ENCODE measurements at places on chromosomes 5 and 9.

GRCh38 chr5:129107637-129108036 is 13.1 kb downstream of the ISOC1 start:
- no peak for DNase-seq

DNA sequence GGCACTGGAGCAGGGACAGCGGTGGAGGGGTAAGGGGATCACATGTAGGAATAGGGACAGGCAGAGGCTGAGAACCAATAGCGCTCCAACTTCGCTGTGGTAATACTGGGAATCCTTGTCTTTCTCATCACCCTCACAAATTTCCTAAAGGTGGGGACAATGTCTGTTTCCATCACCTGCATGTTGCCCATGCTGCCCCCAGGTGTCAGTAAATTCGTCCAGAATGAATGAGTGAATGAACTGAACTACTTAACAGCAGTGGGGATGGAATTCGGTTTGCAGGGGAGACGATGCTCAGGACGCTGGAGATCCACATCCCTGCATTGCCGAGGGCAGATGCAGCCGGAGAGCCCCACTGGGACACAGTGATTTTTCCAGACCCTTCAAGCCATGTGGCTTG is 129.9 kb downstream of the PDZD2 start:
- DNase-seq: no peak

- DNase-seq: no peak
These were observed 1.9 kb downstream of the RAI14 start for GRCh38 chr5:34657988-34658387.

GRCh38 chr5:161261668-161262323 is 284.7 kb downstream of the GABRB2 start:
- DNase-seq: no peak

DNA sequence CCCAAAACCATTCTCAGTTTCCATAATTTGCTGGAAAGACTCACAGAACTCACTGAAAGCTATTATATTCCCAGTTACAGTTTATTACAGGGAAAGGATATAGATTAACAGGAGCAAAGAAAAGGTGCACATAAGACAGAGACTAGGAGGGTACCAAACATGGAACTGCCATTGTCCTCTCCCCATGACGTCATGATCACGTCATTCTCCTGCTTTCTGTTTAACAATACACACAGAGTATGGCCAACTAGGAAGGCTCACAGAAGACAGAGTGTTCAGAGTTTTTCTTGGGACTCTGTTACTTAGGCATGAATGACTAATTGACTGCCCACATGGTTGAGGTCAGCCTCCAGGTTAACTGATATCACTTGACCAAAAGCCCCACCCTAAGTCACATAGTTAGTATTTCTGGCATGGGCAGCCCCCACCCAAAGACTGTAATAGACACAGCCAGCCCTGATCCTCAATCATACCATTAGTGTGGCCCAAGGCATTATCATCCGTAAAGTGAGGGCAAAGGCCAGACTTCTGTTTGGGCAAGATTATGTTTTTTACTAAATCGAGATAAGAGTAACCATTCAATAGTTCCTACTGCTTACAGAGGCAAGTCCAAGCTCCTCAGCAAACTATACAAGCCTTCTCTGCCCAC is 353.5 kb upstream of the POU5F2 start:
- DNase-seq: no peak

DNA sequence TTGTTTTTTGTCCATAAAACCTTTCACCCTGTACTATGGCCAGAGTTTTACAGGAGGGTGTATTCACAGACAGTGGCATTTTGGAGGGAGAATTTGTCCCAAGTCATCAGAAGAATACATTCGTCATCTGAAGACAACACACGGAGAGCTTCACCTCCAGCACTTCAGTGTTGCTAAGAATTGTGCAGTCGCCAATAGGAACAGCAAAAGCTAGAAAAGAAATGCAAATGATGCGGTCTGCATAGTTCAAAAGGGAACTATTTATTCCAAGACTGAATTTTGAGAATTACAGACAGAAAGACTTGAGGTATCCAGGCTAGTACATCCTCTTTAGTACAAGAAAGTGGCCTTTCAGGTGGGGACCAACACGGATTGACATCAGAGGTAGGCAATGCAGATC is 399.2 kb upstream of the KIF2A start:
- no peak for DNase-seq

- DNase-seq: no peak
These were observed 240.2 kb upstream of the SEMA6A start for GRCh38 chr5:116814626-116815385.

- DNase-seq: no peak
These were observed 58.1 kb downstream of the GNG10 start for GRCh38 chr9:111719541-111719940.

DNA sequence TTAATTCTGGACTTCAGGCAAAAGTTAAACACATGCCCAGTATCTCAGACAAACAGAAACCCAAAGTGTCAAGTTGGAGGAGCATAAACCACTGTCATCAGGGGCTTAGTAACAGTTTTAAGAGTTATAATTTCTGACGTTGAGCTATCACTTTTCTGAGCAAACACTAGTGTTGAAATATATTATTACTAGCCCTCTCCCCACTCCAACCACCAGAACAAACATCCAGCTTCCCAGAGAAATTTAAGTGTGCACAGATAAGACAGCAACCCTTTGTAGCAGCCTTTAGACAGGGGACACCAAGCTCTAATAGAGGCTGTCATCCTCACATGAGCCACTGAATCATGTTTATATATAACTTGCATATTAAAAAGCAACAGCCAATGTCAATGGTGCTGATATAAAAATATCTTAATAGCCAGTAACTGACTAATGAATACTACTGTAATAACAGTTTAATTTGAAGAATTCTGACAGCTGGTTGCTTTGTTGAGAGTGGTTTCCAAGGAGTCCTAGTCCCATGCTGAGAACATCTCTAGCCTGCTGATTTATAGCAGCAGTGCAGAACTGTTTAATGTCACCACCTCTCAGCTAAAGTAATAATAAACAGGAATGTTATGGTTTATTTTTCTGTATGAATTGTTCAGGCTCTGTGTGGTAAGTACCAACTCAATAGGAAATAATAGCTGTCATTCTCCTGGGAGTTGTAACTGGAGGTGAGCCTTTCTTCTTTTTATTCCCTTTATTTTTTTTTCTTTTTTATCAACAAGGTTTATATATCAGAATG is 528.7 kb upstream of the ZNF608 start:
- DNase-seq: no peak

- no peak for DNase-seq
These were observed 217.9 kb downstream of the ATPSCKMT start for GRCh38 chr5:10031817-10032216.
